ENCODE measurements at places on chromosomes 11 and 22.

- no peak for DNase-seq
Measured at GRCh38 chr22:20551805-20552442, 44.5 kb downstream of the MED15 start.

- no peak for DNase-seq
Measured at GRCh38 chr11:65565624-65566453, 4.4 kb upstream of the ZNRD2 start.

DNA sequence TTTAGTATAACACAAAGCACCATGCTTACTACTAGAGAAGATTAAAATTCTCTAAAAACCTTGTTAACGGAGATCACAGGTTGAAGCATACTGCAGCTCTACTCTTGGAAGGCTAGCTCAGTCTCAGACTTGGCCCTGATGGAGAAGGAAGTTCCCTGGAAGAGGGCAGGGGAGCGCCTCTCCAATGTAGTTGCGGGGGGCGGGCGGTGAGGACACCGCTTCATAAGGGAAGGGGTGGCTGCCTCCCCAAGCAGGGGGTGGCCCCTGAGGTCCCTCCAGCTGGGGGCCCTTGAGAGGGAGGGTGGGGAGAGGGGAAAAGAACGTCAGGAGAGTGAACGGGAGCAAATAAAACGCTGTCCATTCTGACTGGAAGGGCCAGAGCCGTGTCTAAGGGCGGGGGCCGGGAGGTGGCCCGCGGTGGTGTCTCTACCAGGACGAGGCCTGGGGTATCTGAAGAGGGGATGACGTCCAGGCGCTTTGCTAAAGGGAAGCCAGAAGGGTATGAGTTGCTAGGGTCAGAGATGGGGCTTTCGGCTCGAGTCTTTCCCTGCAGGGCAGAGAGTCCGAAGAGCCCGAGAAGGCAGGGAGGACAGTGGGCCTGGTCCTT, 553 bp upstream of the USP47 start:
- DNase-seq: peak; percentile 1

- no peak for DNase-seq
Measured at GRCh38 chr11:123904932-123905331, 3.0 kb downstream of the OR8D4 start.

GRCh38 chr11:4060182-4060923, 34.2 kb upstream of the RRM1 start:
- no peak for DNase-seq

GRCh38 chr11:64285885-64286800, 495 bp downstream of the GPR137 start:
- peak; percentile 63 for DNase-seq

DNA sequence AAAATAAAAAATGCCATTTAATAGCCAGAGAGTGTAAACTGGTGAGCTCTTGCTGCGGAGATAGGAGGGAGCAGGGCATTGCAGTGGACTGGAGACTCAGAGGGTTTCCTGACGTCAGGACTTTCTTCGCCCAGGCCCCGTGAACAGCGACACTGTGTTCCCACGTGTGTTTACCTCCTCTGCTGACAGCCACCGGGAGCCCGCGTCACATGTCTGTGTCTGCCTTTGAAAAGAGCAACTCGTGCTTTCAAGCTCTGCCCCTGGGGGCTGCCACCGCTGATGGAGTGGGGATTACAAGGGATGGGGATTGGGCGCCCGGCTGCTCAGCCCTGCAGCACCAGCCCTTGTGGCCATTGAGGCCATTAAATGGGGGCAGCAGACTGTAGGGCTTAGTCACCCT, 3.3 kb downstream of the TANGO2 start:
- DNase-seq: no peak

DNA sequence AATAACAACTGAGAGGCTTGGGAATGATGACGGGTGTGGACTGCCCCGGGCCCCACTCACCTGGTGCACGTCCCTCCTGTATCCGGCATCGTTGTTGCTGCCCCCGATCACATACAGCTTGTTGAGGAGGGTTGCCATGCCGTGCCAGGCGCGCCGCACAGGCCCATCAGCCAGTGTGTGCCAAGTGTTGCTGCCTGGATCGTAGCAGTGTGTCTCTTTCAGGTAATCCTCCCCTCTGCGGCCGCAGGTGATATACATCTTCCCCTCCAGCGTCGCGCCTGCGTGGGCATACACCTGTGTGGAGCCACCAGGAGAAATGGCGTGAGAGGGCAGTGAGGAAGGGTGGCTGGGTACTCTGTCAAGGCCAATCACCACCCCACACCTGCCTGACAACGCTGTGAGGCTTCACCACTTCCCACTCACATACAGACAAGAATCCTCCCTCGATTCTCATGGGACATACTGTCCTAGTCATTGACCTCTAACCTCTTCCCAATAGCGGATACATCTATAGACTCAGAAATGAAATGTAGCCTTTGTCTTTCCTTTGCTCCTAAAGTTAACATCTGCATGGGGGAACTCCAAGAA, 8.9 kb upstream of the SCARF2 start:
- no peak for DNase-seq

- DNase-seq: no peak
Measured at GRCh38 chr11:64803846-64804345, 882 bp upstream of the MAP4K2 start.

DNA sequence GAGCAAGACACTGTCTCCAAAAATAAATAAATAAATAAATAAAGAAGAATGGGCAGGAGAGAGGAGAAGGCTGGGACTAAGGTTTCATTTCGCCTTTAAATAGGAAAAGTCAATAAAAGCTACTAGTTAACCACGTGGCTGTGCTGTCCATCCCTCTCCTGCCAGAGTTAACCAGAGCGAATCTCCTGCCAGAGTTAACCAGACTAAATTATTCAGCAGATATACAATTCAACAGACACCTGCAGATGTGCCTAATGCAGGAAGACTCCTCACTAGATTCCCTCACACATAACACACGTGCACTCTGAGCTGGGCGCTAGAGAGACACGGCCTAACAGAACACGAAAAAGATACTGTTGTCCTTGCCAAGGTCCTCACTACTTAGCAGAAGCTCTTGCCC, 156.1 kb downstream of the IGLL1 start:
- DNase-seq: no peak

GRCh38 chr11:8285228-8285627, 21.6 kb upstream of the LMO1 start:
- DNase-seq: no peak

GRCh38 chr11:32099516-32099915, 8.6 kb downstream of the RCN1 start:
- DNase-seq: no peak

DNA sequence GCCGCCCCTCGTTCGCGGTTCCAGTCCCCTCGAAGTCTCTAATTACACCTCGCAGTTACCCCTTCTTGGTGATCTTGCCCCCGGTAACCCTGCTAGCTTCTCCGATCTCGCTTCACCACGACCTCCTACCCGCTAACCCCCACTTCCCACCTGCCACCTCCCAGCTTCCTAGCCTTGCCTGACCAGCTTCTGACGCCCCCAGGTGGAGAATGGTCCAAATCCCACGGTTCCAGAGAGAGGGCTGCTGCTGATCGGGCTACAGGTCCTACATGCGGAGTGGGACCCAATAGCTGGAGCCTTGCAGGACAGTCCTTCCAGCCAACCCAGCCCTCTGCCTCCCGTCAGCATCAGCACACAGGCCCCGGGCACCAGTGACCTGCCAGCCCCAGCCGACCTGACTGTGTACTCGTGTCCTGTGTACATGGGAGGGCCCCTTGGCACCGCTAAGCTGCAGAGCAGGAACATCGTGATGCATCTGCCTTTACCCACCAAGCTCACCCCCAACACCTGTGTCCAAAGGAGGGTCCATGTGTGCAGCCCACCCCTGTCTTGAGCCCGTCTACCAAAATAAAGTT, 31.9 kb downstream of the RRP8 start:
- DNase-seq: no peak

GRCh38 chr11:36817336-36817965, 219.4 kb upstream of the RAG2 start:
- DNase-seq: no peak

DNA sequence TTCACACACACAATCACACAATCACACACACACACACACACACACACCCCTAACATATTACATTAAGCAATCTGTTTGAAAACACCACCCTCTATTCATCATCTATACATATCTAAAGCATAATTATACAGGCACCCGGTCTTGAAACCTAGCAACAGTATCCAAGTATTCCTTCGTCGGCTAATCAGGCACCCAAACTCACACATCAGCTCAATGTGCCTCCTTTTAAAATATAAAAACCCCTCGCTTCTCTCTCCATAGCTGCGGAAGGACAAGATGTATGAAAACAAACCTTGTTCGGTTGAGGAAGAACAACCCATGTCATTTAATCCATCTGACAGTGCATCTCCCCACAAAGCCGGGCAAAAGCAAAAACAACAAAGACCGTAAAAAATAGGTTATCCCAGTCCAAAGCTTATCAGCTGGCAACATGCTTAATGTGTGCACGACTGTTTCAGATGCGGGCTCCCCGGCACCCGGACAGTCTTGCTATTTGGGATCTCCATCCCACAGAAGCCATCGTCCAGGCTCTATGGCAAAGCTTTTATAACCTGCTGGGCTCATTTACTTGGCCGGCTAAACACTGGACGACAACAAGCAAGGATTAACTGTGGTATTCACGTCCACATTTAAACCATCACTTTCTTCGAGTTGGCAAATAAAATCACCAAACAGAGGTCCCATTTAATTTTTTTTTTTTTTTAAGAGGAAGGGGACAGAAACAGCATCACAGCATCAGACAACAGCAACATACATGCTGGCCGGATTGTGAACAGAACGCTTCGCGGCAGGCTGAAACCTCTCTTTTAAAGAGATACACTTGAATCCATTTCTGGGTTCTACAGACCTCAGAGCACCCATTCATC, 365.5 kb downstream of the SHANK2 start:
- no peak for DNase-seq

GRCh38 chr11:134417871-134418840, 6.1 kb upstream of the B3GAT1 start:
- no peak for DNase-seq

DNA sequence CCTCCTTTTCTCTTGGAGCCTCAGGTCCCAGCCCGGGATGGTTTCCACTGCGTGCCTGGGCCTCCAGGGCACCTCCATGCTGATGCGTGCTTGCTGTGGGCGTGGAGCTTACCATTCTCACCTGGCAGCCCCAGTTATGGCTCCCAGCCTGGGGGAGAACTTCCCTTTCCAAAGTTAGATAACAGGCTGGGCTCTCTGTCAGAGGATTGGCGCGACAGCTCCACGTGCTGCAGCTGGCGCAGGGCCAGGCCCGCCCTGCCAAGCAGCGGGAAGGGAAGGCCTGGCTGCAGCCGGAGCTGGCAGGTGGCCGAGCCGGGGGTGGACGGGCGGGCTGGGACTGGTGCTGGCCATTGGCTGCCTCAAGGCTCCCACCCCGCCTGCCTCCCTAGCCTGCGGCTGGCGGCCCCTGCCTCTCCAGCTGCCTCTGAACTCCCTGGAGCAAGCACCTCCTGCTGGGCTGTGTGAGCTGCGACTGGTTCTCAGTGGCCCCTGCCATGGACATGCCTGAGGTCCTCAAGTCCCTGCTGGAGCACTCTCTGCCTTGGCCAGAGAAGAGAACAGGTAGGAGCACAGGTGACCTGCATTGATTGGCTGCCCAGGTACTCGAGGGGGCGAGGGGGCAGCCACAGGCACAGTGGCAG, 14.6 kb upstream of the TEF start:
- DNase-seq: peak; percentile 97

- DNase-seq: no peak
Measured at GRCh38 chr11:17773674-17774073, 39.1 kb downstream of the KCNC1 start.

- no peak for DNase-seq
Measured at GRCh38 chr11:120527111-120527761, 15.7 kb downstream of the GRIK4 start.

DNA sequence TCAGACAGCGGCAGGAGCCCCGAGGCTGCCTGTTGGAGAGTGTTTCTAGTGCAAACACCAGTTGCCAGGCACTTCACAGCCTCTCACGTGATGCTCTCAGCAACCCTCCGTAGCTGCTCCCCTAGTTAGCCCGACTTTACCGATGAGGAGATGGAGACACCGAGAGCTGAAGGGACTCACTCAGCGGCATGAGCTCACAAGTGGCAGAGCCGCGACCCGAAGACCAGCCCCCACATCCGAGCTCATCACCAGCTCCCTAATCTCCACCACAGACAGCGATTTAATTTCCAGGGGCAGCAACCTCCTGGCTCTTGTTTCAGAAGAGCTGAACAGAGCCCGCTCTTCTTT, 28.7 kb upstream of the RTL6 start:
- DNase-seq: peak; percentile 91

- peak; percentile 88 for DNase-seq
Measured at GRCh38 chr22:20155330-20156041, 4.6 kb upstream of the CCDC188 start.

DNA sequence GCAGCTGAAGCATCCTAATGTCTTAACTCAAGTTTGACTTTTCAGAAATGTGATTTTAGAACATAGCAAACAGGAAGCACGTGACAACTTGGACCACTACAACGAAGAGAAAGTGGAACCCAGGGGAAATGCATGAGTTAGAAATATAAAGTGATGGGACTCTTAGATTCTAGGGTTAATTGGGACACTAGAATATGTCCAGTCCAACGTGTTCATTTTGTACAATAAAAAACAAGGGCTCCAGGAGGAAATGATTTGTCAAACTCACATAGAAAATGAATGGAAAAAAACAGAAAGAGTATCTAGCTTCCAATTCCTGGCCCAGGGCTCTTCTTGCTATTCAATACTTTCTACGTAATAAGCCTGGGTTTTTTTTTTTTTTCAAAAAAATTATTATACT, 30.7 kb downstream of the TIMP3 start:
- no peak for DNase-seq

DNA sequence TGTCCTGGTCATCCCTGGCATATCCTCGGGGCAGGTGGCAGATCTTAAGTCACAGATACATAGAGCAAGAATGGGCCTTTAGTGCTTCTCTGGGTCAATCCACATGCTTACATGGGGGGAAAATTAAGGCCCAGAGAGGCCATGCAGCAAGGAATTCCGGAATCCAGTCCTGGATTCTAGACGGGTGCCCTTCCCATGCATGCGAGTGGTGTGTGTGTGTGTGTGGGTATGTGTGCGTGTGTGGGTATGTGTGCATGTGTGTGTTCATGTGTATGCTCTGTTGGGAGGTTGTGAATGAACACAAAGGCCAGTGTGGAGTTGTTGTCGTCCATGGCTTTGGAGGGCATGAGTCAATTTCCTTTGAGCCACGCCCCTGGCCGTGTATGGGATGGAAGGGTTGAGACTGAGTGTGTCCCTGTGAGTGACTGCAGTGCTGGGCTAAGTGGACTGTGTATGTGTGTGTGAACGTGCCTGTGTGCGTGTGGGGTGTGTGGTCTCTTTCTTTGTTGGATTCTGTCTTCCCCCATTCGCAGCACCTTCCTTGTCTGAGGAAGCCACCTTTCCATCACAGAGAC, 33.4 kb upstream of the EIF3D start:
- DNase-seq: no peak

- DNase-seq: no peak
Measured at GRCh38 chr11:100876815-100877520, 189.9 kb downstream of the ARHGAP42 start.

Measured in SHP77 (cell line).